Fibroblast of skin of back (primary cell): ENCODE measurements at places on chromosomes 3 and 15.

- DNase-seq = no peak
Measured at GRCh38 chr3:104436506-104436905, 930.2 kb upstream of the ALCAM start.

DNA sequence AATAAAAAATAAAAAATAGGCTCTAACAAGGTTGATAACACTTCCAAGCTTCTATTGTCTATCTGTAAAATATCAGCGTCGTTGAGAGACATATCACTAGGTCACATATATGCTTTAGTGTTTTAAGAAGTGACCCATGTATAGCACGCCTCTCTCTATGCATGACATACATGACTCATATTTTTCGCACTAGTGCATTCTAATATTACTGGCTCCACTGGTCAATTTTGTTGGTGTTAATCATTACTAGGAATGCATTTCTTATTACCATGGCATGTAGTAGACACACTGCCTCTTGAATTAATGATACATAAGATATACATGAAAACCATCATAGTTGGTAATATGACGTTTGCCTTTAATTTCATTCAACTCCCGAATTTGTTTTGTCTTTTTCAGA is 203.1 kb downstream of the CHL1 start:
- no peak for DNase-seq

GRCh38 chr15:88571153-88571851 is 24.8 kb upstream of the DET1 start:
- no peak for DNase-seq

DNA sequence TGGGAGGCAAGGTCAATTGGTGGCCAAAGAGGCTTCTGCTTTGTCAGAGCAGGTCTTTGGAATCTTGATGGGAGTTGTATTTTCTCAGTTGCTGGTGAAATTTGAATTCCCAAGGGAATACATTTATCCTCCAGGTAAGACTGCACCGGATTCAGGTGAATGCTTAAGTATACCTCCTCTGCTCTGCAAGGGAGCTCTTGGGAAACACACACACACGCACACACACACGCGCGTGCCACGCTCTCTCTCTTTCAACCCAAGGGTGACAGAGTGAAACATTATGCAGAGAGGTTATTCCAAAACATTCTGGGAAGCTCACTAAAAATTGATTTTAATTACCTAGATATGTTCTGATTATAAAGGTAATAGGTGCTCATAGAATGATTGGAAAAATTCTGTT is 33.7 kb downstream of the ST6GAL1 start:
- no peak for DNase-seq

DNA sequence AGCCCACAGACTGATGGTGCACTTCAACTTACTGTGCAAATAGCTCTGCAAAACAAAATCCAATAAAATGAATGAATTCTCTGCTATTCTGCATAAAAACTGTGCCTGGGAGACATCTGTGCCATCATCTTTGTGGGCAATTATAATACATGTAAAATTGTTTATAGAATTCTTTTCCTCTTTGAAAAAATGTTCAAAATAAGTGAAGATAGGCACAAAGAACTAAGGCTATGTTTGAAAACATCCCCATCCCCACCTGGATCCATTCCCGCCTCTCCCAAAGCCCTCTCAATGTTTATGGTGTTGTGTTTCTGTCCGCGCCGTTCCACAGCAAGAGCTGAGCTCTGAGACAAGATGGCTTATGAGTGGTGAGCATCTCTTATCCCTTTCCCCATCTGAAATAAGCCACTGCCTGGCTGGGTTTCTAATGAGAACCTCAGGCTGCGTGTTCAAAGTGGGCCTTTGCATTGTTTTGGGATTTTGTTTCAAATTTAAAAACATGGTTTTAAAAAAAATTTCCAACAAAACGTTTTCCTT is 22.4 kb upstream of the SNRPA1 start:
- DNase-seq = no peak
